Lung (tissue), 17 donors: ENCODE measurements at places on chromosomes 7 and 10. TPM values are rescaled to one million over a fixed set of nuclear protein-coding genes. Genes with fewer than 3 reads are reported as not detected.

- no peak overlapping the region for H3K27ac ChIP-seq
- H3K4me3 ChIP-seq, result no peak overlapping the region
- H3K27me3 ChIP-seq, result no peaks in the 10 kb centered on the region
- no peaks in the 10 kb centered on the region for H3K36me3 ChIP-seq
Measured at GRCh38 chr7:156518466-156518865, 122.1 kb upstream of the RNF32 start.

DNA sequence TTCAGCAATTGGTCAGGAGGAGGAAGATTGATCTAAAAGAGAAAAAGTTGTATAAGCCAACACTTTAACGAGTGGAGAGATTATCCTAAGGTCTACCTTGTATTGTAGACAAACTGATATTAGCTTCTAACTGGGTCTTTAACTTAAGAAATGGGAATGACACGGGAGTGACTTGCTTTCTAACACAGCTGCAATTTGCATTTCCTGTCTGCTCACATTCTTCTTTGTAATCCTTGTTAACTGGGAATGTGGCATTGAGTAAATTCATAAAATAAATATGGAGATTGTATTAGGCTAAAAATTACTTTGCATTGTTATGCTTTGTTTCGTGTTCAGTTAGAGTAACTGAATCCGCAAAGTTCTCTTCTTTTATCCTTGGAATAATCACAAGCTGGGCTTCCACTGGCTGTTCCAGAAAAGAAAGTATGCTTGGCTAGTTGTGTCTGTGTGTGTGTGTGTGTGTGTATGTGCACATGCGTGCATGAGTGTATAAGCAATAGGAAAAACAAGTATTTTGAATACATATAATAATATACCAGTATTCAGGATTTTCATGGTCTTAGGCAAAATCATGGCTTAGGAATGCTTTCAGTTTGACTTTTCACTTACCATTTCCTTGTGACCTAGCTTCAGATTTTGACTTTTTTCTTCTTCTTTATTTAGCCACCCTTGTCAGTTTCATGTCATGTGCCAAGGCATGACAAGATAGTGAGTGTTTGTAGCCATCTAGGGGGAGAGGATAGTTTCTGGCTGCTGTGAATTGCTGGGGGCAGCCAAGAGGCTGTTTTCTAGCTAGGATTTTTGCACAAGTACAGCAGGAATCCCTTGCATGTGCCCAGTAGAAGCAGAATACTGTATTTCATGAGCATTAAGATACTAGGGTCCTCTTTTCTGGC lies 54.5 kb upstream of the FZD8 start:
- no peak overlapping the region for H3K27ac ChIP-seq
- no peaks in the 10 kb centered on the region for H3K36me3 ChIP-seq
- no peak for DNase-seq

DNA sequence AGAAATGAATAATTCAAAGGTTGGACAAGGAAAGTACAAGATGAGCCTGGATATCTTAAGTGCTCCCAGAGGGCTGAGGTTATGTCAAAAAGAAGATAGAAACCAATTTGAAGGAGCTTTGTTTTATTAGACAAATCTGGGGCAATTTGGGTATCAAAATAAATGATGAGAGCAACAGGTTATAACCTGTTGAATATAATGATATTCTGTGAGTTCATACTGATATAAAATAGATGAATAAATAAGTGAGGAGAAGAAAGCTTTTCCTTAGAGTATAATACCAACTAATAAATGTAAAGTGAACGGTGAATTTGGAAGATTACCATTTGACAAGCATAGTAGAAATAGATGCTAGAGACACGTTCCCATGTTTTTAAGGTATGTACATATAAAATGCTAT lies 544.2 kb upstream of the ANKRD30A start:
- H3K27me3 ChIP-seq, result no peaks in the 10 kb centered on the region
- H3K4me3 ChIP-seq, result no peak overlapping the region
- no peak overlapping the region for H3K27ac ChIP-seq
- no peaks in the 10 kb centered on the region for H3K36me3 ChIP-seq
- DNase-seq, result no peak

GRCh38 chr7:13742126-13742525 lies 247.3 kb downstream of the ETV1 start:
- peak; percentile 57 for DNase-seq
- no peak overlapping the region for H3K4me3 ChIP-seq
- peaks cover 8% of the 10 kb centered on the region for H3K4me1 ChIP-seq
- H3K27me3 ChIP-seq, result no peaks in the 10 kb centered on the region

DNA sequence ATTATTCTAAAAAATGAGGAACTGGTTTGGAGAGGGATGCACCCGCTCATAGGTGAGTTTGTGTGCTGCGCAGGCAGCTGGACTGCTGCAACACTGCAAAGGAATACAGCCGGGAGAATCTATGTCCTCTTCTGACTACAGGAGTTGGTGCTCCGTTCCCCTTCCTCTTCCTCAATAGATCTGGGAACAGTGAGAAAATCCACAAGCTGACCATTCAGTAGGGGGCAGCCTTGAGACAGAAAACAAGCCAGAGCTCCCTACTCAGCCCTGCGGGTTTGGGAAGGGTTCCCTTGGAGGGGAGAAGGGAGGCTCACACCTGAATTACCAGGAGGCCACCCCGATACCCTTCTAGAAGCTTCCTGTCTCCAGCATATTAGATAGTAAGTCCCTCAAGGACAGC lies 87.3 kb upstream of the FOXI2 start:
- H3K4me3 ChIP-seq, result no peak overlapping the region
- DNase-seq, result no peak
- no peak overlapping the region for H3K27ac ChIP-seq
- H3K27me3 ChIP-seq, result no peaks in the 10 kb centered on the region
- no peaks in the 10 kb centered on the region for H3K4me1 ChIP-seq

- peaks cover 4% of the 10 kb centered on the region for H3K27me3 ChIP-seq
- no peaks in the 10 kb centered on the region for H3K4me1 ChIP-seq
- DNase-seq, result no peak
Measured at GRCh38 chr10:111475720-111476119, 398.9 kb downstream of the ADRA2A start.

ACTL6B gene
- not detected for polyA plus RNA-seq

GRB10 gene
- 24.6 TPM for polyA plus RNA-seq

OR6V1 gene
- polyA plus RNA-seq, result not detected

TNKS2 gene
- 18.4 TPM for polyA plus RNA-seq

DNAJC2 gene
- 17.9 TPM for polyA plus RNA-seq
